ENCODE measurements at places on chromosomes 6 and 20. TPM values are rescaled to one million over a fixed set of nuclear protein-coding genes. Genes with fewer than 3 reads are reported as not detected.

PROKR2 gene
- not detected for total RNA-seq

TSBP1 gene
- total RNA-seq = not detected

BMP7 gene
- total RNA-seq = 0.24 TPM

PCSK2 gene
- 0.91 TPM for total RNA-seq

HLA-DQA1 gene
- total RNA-seq = not detected

BPIFA1 gene
- total RNA-seq = not detected

PLG gene
- total RNA-seq = not detected

DNMT3B gene
- 52.7 TPM for total RNA-seq

RSPO4 gene
- total RNA-seq = not detected

MYLK4 gene
- total RNA-seq = 1.2 TPM

TOX2 gene
- total RNA-seq = not detected

GNMT gene
- not detected for total RNA-seq

VWA7 gene
- 5.5 TPM for total RNA-seq

TCP11 gene
- 2.0 TPM for total RNA-seq

LAMA5 gene
- 63.3 TPM for total RNA-seq

FLRT3 gene
- 56.1 TPM for total RNA-seq

FAM120B gene
- 6.3 TPM for total RNA-seq

- no peak for DNase-seq
These were observed 48.7 kb upstream of the DDR1 start for GRCh38 chr6:30835576-30835975.

- no peak for DNase-seq
These were observed 32.3 kb downstream of the HSF2 start for GRCh38 chr6:122431780-122432179.

DNA sequence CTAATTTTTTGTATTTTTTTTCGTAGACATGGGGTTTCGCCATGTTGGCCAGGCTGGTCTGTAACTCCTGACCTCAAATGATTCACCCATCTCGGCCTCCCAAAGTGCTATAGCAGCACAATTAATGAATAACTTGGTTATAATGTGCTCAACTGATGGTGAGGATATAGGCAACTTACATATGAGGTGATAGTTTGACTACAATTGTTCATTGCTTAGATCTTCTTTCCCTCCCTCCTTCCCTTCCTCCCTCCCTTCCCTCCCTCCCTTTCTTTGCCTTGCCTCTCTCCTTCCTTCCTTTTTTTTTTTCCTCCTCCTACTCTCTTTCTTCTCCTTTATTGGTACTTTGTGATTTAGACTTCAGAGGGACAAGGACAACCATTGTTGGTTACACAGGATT lies 151.2 kb downstream of the RNF144B start:
- no peak for DNase-seq

GRCh38 chr6:56655249-56655648 lies 12.6 kb upstream of the DST start:
- DNase-seq = no peak

DNA sequence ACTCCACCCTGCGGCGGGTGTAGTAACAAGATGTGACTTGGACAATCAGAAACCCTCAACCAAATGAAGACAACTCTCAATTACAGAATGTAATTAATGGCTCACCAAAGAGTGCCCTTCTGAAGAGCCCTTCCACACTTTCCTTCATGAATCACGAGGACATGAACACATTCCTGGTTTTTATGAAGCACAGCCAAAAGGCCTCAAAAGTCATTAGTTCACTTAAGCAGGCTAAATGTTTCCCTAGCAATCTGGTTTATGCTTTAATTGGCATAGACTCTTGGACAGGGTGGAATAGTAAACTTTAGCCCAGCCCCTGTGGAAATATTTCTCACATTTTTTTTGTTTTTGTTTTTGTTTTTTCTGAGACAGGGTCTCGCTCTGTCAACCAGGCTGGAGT lies 20.5 kb downstream of the CPNE5 start:
- no peak for DNase-seq

DNA sequence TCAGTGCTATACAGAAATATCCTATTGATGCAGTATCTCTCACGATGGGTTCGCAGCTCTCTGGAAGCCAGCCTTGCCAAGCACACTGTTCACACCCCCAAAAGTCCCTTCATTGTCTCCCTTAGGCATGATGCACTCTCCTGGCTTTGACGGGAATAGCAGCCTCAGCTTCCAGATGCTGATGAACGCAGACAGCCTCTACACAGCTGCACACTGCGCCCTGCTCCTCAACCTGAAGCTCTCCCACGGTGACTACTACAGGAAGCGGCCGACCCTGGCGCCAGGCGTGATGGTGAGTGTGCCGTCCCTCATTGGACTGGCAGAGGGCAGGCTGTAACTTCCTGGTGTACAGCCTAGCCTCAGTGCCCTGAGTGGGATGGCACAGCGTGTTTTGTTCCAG lies 60.0 kb upstream of the PBOV1 start:
- DNase-seq = no peak

DNA sequence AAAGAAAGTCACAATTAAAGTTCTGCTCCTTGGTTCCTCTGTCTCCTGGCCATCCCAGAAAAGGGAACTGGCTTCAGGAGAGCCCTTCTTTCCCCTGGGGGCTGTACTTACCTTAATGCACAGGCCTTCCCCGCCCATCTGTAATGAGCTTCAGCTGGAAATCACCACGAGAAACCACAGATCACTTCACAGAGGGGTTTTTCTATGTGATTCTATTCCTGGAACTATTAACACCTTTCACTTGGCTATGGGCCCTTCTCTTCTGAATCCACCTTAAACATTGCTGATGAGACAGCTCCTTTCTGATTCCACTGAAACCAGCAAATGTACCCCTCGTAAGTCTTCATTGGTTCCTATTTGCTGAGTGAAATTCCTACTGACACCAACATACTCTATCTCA lies 80.7 kb downstream of the FOXF2 start:
- no peak for DNase-seq

- DNase-seq = no peak
These were observed 27.8 kb downstream of the CASS4 start for GRCh38 chr20:56439771-56440291.

GRCh38 chr20:41185013-41185757 lies 47.8 kb downstream of the PLCG1 start:
- DNase-seq = no peak

- DNase-seq = no peak
These were observed 140.9 kb downstream of the EYS start for GRCh38 chr6:65566117-65566516.

GRCh38 chr20:58054780-58055373 lies 173.6 kb downstream of the ANKRD60 start:
- DNase-seq = no peak

GRCh38 chr20:55569084-55569483 lies 436.2 kb downstream of the CBLN4 start:
- DNase-seq = no peak

DNA sequence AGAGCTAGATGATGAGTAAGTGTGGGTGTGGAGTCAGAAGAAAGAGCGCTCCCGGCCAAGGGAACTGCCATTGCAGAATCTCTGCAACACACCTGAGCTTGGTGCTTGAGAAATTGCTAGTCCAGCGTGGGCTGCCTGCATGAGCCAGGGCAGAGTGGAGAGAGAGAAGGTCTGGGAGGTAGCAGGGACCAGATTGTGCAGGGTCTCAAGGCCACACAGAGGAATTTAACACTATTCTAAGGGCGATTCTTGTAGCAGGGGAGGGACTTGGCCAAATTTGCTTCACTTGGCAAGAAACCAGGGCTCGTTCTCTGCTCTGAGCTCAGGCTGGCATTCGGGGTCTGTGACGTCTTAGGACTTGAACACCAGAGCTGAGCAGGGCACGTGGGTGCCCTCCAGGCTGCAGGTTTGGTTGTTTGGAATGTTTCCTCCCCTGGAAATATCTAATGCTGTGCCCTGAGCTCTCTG lies 53.5 kb downstream of the BCAS4 start:
- DNase-seq = no peak

GRCh38 chr6:39300739-39301138 lies 13.5 kb downstream of the KCNK17 start:
- no peak for DNase-seq

- DNase-seq = no peak
These were observed 320.9 kb upstream of the CITED2 start for GRCh38 chr6:139695361-139695760.

- no peak for DNase-seq
These were observed 6.5 kb downstream of the SLPI start for GRCh38 chr20:45247865-45248264.

- DNase-seq = peak; percentile 53
These were observed 14.7 kb downstream of the UQCC2 start for GRCh38 chr6:33696548-33697518.

DNA sequence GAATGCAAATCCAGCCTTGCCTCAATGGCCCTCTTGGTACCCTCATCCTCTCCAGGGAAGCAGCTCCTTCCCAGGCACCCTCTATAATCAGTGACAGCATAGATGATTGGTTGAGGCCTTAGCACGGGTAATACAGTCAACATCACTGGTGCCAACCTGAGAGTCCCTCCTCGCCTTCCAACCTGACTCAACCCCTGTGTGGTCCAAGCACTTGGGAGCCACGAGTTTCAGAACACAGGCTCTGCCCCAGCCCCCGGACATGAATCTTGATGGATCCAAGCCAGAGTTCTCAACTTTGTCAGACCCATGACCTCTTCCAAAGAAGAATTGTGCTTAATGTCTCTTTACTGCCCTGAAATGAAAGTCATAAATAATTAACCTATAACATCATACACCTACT lies 213.9 kb downstream of the PREX1 start:
- DNase-seq = peak; percentile 55

GRCh38 chr6:24749297-24749696 lies 25.4 kb upstream of the GMNN start:
- DNase-seq = no peak

GRCh38 chr20:63133481-63134091 lies 82.3 kb downstream of the YTHDF1 start:
- DNase-seq = no peak

- DNase-seq = no peak
These were observed 51.7 kb downstream of the ALDH5A1 start for GRCh38 chr6:24546439-24546838.

DNA sequence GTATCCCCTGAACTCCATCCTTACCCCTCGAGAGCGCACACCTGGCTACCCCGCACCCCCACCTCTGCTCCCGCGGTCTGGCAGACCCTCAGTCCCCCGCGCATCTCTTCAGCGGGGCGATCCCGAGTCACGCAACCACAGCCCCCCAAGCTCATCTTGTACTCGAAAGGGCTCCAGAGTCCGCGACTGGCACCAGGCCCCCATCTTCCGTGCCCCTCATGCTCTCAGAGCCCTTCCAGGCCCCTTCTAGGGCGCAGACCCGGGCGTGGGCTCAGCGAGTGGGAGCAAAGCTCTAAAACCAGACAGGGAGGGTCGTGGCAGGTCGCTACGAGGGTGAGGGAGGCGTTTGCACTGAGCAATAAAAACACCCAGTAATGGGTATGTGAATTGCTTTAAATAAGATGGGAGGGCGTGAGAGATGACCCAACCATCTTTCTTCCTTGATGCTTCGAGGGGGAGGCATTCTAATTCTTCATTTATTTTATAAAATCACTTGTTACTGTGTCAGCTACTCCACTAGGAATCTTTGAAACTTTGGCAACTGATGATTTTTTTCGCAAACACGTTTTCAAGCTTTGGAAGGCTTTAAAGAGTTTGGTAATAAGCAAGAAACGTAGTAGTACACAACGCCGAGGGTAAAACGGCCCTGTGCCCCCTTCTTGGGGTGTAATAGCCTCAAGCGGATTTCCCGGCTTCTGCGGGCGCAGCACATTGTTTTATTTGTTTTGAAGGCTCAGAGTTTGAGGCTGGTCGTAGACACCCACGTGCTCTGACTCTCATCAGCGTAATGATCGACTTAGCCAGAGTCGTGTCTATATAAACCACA lies 42.6 kb upstream of the SUPT3H start:
- DNase-seq = peak; percentile 58

DNA sequence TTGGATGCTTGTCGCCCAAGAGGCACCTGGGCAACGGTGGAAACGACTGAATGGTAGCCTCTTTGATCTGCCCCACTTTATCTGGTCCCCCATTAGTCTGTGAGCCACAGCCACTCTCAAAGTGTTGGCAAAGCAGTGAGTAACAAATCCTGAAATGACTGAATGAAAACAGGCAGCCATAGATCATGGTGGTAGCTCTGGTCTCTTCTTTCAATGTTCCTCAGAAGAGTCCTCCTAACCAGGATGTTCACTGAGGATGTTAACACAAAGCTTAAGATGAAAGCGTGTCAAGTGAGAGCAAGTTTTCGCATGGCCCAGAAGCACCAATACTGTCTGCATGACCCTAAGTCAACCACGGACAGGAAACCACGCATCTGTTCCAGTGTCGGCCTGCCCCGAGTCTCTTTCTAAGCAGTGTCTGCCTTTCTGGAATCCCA lies 107.3 kb downstream of the IRF4 start:
- no peak for DNase-seq

DNA sequence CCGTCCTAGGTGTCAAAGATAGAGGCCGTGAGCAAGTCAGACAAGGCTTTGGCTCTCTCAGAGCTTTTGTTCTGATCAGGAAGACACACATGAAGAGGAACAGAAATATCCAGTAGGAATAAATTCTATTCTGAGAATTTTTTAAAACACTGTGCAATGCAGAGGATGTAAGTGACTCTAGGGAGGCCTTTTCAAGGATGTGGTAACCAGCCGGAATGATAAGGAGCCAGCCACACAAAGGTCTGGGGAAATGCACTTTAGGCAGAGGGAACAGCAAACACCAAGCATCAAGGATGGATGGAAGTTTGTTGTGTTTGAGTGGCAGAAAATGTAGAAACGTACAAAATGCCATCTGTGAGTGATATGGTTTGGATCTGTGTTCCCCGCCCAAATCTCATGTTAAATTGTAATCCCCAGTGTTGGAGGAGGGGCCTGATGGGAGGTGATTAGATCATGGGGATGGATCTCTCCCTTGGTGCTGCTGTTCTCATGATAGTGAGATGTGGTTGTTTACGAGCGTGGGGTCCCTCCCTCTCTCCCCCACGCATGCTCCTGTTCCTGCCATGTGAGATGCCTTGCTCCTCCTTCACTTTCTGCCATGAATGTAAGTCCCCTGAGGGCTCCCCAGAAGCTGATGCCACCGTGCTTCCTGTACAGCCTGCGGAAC lies 93.6 kb upstream of the CDYL start:
- DNase-seq = no peak

Measured in Caki2 (cell line).